NCI-H2171 treated with DMSO at 0.1 percent for 48 hours (cell line): ENCODE measurements at places on chromosomes 5 and 9.

DNA sequence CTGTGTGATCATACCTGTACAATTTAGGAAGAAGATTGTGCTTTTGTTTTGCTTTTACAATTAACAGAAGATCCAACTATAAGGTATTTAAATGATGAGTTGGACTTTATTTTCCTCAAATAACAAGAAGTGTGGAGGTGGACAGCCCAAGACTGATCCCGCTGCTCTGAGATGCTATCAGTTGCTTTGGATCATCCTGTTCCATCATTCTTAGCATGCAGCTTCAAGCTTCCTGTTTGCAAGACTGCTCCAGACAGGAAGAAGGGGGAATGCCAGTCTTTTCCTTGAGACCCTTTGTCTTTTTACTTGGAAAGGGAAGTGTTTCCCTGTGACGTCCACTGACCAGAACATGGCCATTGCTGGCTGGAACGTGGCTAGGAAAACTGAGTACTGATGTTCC lies 250.8 kb downstream of the ZSWIM6 start:
- DNase-seq = no peak

- DNase-seq = no peak
Observed at GRCh38 chr9:93466416-93467061, 13.2 kb upstream of the FAM120AOS start.

DNA sequence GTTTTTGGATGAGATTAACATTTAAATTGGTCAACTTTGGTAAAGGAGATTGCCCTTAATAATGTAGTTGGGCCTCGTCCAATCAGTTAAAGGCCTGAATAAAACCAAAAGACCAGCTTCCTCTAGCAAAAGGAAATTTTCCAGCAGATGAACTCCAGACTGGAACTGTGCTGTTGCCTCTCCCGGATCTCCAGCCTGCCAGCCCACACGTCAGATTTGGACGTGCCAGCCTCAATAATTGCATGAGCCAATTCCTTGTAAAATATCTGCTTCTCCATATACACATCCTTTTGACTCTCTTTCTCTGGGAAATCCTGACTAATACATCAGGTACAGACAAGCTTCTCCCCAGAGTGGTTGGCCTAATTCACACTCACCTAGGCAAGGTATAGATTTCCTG lies 175.8 kb upstream of the ADCY2 start:
- DNase-seq = no peak

GRCh38 chr9:110153431-110153830 lies 54.5 kb downstream of the C9orf152 start:
- no peak for DNase-seq

DNA sequence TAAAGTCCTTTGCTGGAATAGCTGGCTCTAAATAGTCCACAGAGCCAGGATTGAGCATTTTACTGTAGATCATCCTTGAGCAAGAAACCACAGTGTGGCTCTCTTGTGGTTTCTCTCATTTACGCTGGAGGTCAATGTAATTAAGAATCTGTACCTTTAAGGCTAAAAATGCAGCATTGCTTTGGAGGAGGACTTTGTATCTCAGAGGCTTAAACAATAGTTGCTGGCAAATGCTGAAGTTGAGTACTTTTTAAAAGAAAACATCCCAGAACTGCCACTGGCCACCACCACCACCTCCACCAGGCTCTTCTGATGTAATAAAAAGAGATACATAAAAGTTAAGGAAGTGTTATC lies 177.3 kb upstream of the ADAMTSL1 start:
- DNase-seq = no peak

DNA sequence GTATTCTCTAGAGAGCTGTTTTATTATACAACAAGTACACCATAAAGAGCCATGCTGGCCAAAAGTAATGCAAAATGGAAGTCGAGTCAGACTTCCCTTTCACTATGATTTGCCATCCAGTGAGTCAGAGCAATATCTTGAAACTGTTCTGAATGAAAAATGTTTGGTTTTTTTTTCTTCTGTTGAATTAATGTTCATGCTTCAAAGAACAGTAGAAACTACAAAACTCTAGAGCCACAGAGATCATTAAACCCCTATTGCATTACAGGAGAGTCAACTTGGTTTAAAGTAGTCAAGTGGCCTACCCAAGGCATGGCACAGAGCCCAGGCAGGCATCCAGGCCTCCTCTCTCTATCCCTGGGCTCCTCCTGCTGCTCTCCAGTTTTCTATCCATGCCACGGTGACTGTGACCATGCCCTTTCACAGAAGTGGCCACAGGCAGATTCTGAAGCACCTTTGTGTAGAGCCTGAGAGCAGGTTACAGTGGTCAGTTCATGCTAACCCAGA lies 358.9 kb downstream of the DEPDC1B start:
- no peak for DNase-seq

DNA sequence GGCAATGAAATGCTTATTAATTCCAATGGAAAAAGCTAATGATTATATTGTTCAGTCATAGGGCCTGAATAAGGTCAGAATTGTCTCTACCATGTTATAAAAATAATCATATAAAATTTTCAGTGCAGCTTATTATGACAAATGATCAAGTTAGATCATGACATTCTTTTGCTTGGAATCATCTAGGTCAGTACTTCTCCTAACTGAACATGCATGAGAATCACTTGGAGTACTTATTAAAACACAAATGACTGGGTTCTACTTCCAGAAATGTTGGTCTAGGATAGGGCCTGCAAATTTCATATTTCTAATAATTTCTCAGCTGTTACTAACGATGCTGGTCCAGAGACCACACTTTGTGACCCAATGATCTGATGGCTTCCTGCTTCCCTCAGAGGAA lies 806.0 kb upstream of the ZNF608 start:
- DNase-seq = no peak

DNA sequence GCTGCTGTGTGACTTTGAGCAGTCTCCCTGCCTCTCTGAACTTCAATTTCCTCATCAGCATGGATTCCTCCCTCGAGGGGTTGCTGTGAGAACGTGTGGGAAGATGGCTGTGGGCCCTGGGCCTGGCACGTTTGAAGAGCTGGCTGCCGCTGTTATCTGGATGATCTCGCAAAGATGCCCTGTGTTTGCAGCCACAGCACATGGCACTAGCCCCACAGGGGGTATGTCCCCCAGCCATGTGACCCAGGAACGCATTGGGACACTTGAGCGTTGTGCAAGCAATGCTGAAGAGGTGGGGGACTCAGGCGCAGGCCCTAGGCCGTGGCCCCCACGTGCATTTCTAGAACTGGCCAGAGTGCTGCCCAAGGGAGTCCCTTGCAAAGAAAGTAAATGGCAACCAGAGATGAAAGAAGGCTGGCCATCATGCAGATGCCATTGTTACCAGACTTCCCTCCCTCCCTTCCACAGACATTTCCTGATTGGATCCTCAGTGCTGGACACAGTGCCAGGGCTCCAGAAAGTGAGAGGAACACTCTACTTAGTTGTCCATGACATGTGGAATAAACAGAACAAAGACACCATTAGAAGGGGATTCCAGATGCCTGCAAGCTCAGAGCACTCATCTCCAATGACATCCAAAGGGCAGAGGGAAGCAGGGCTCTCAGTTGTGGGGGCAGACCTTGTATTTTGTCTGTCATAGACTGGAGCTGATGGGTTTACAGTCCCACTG lies 65.1 kb upstream of the NEURL1B start:
- DNase-seq = no peak

DNA sequence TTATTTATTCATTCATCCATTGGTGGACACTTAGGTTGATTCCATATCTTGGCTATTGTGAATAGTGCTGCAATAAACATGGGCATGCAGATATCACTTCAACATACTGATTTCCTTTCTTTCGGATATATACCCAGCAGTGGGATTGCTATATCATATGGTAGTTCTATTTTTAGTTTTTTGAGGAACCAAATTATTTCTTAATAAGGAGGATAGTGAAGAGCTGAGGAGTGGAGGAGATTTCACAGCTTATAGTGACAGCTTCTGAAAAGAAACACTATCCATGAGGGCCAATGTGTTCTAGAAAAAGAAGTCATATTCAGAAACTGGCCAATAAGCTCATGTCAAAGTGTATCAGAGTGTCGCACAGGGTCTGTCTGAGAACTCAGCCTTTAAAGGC lies 183.3 kb downstream of the SEC61B start:
- no peak for DNase-seq

DNA sequence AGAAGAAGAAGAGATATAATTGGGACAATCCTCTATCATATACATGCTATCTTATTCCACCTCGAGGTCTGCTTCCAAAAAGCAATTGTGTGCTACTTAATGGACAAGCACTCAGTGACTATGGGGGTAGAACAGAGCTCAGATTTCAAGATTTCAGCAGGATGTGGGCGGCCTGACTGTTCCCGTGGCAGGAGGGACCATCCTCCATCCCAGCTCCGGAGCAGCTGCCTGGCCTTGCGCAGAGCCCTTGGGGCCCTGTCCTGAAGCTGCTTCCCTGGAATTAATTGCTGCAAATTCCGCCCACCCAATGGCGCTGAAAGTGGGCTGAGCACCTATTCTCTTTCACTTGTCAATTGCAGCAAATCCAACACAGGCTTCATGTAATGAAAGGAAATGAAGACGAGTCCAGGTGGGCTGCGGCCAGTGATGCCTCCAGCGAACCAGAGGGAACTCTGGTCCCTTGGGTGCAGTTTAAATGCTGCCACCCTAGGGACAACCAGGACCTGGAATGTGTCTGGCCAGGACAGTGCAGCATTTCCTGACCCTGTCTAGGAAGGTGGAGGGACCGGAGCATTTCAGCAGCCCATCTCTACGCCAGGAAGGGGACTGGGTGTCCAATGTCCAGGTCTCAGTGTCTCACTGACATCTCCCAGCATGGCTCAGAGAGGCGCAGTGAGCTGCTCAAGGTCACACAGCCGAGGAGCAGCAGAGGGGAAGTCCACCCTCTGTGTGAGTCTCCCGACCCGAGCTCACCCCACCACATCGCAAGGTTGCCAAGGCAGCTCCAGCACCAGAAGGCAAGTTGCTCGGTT lies 50.5 kb upstream of the FCN1 start:
- DNase-seq = peak; percentile 75

GRCh38 chr5:97111616-97112015 lies 30.8 kb downstream of the LIX1 start:
- no peak for DNase-seq

GRCh38 chr5:80220245-80220897 lies 35.5 kb downstream of the SERINC5 start:
- no peak for DNase-seq

DNA sequence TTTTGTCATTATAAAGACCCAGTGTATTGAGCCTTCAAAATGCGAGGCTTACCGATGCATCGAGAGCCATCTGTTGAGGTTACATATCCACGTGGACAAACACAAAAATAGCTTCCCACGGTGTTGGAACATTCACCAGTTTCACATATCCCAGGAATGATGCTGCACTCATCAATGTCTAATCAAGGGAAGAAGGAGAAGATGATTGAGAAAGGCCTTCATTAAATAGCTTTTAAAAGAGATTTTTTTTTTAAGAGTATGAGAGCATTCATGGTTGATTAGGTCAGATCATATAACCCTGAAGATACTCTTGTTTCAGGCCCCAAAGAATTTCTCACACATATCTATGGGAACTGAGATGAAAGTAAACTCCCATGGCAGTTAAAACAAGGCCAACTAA lies 129.4 kb downstream of the FBN2 start:
- peak; percentile 50 for DNase-seq

DNA sequence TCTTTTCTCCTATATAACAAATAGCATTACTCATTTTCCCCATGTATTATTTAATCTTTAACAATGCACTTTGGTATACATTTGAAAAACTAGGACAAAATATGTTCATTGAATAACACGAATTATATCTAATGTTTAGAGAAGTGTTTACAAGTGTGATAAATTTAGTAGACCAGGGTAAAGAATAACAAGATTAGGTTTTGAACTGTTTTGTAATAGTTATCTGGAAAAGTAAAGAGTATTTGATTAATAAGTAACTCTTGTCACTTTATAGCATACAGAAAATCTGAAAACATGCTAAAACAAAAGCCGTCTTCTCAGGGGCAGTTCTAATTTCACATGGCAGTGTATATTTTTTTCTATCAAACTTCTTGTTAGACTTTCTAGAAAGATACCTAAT lies 58.5 kb downstream of the PPIC start:
- no peak for DNase-seq

DNA sequence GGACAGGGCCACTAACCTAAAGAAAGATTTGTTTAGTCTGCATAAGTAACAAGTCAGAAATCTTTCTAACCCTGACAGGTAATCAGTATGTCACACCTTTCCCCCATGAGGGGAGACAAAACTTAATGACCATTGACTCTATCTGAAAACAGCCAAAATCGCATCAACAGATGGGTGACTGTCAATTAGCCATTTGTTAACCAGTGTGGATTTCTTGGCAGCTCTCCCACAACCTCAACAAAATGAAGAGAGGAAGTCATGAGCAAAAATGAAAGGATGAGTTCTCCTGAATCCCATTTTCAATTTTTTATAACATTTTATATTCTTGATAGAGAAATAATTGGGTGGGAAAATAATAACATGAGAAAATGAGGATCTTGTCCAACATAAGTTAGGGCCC lies 84.6 kb upstream of the SNX2 start:
- DNase-seq = peak; percentile 64

- DNase-seq = no peak
Observed at GRCh38 chr5:116097301-116097700, 12.5 kb downstream of the COMMD10 start.

DNA sequence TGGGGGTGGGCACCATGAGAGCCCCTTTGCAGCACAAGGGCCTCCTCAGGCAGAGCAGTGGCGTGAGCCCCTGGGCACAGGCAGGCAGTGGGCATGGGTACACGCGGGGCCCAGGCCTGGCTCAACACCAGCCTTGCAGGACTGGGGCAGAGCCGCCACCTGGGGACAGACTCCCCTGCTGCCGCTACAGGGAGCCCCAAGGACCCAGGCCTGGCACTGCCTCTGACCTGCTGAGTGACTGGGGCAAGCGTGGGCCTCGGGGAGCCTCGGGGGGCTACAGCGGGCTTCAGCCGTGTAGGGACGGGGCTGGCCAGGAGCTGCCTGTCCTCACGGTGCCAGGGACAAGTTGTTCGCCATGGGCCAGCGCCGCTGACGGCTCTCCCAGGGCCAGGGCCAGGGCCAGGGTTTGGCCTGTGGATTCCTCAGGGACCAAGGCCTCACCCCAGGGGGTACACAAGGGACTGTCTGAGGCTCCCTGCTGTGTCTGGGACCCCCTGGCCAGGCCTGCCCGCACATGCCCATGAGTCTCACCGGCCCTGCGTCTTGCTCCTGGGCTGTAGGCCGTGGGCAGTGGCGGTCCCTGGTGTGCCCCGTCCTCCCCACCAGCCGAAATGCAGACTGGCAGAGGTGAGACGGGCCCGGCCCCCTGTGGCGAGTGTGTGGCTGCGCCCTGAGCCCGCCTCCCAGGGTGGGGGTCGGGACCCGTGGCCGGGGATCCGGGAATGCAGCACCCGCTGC lies 42.5 kb downstream of the KCNT1 start:
- DNase-seq = no peak

GRCh38 chr5:139847790-139848507 lies 52.3 kb downstream of the PSD2 start:
- no peak for DNase-seq

DNA sequence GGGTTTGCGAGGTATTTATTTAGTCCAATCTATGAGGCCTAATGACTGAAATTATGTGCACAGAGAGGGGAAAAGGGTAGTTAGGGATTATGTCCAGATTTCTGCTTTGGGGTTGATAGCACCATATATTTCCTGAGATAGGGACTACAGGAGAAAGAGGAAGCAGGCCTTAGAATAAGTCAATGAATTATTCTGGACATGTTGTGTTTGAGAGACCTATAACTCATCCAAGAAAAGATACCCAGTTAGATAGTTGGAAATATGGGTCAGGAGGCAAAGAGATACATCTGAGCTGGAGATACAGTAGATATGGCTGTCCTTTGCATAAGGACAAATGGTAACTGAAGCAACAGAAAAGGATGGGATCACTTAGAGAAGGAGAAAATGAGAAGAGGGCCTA lies 53.1 kb downstream of the NR3C1 start:
- no peak for DNase-seq
